ENCODE measurements at places on chromosomes 2 and 18. TPM values are rescaled to one million over a fixed set of nuclear protein-coding genes. Genes with fewer than 3 reads are reported as not detected.

Gene SEPTIN10
- total RNA-seq: 50.9 TPM

Gene FBXO36
- total RNA-seq: 1.2 TPM

Gene LOXL3
- total RNA-seq: 1.6 TPM

Gene NPAS2
- 46.5 TPM for total RNA-seq

Gene UBE2E3
- 52.6 TPM for total RNA-seq

Gene CAVIN2
- total RNA-seq: 112 TPM

Gene FBXO15
- 0.32 TPM for total RNA-seq

Gene FEV
- total RNA-seq: not detected

Gene UGT1A4
- not detected for total RNA-seq

Gene PLEKHH2
- 1.0 TPM for total RNA-seq

DNA sequence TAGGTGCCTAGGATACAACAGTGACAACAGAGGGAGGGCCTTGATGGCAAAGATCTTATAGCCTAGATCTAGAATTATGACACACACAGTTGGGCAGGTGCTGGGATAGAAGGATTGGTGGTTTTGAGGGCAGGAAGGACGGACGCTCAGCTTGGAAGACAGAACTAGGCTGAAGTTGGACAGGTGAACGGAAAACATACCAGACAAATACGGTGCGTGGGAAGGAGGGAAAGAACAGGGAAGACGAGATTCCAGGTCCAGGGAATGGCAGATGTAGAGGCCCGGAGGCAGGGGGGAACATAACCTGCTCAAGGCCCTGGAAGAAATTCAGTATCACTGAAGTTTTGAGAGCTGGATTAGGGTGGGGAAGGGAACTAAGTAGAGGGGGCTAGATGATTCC, 40.8 kb downstream of the CRACDL start:
- H3K27ac ChIP-seq: no peak overlapping the region
- H3K27me3 ChIP-seq: peaks cover 7% of the 10 kb centered on the region
- DNase-seq: no peak
- no peaks in the 10 kb centered on the region for H3K4me1 ChIP-seq

GRCh38 chr18:49862656-49863385, 49.5 kb upstream of the ACAA2 start:
- H3K27me3 ChIP-seq: no peaks in the 10 kb centered on the region
- no peak overlapping the region for H3K27ac ChIP-seq
- H3K36me3 ChIP-seq: no peaks in the 10 kb centered on the region
- H3K4me3 ChIP-seq: no peak overlapping the region
- no peaks in the 10 kb centered on the region for H3K4me1 ChIP-seq

GRCh38 chr2:71891155-71891554, 256.5 kb downstream of the CYP26B1 start:
- no peaks in the 10 kb centered on the region for H3K27me3 ChIP-seq
- H3K36me3 ChIP-seq: no peaks in the 10 kb centered on the region
- no peaks in the 10 kb centered on the region for H3K4me1 ChIP-seq
- no peak overlapping the region for H3K27ac ChIP-seq

GRCh38 chr2:29253-29652, 17.1 kb downstream of the FAM110C start:
- DNase-seq: no peak
- H3K4me1 ChIP-seq: no peaks in the 10 kb centered on the region
- H3K36me3 ChIP-seq: no peaks in the 10 kb centered on the region
- no peak overlapping the region for H3K27ac ChIP-seq
- no peak overlapping the region for H3K4me3 ChIP-seq

DNA sequence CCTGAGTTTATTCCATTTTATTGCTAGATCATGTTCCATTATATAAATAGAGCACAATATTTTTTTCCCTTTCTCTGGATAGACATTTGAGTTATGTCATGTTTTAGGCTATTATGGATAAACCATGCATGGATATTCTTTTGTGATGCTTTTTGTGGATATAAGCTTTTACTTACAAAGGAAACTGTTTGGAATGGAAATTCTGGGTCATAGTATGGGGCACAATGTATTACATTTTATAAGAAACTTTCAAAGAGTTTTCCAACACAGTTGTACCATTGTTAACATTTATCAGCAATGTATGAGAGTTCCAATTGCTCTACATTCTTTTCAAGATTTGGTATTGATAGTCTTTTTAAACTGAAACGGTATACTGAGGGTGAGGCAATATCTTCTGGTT, 749.4 kb downstream of the SOCS6 start:
- no peaks in the 10 kb centered on the region for H3K27me3 ChIP-seq
- no peaks in the 10 kb centered on the region for H3K36me3 ChIP-seq
- no peak overlapping the region for H3K27ac ChIP-seq
- no peak overlapping the region for H3K4me3 ChIP-seq
- DNase-seq: no peak
- H3K4me1 ChIP-seq: no peaks in the 10 kb centered on the region

DNA sequence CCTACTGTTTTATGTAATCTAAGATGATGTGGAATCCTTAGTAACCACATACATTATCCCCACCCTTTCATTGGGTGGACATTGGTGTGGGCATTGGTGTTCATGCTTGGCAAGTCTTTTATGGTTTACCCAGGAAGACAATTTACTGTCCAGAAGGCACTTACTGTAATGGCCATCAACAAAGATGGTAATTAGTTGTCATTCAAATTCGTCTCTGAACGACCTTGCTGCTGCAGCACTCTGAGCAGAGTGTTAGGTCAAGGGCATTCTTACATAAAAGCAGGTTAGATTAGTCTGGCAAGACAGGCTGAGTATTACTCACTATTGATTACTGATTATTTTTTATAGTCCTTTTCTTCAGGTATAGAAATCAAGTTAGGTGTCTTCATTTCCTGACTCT, 447.9 kb downstream of the XIRP2 start:
- no peak overlapping the region for H3K4me3 ChIP-seq
- no peak overlapping the region for H3K27ac ChIP-seq
- no peak for DNase-seq
- no peaks in the 10 kb centered on the region for H3K4me1 ChIP-seq
- peaks cover 4% of the 10 kb centered on the region for H3K27me3 ChIP-seq
- no peaks in the 10 kb centered on the region for H3K36me3 ChIP-seq

DNA sequence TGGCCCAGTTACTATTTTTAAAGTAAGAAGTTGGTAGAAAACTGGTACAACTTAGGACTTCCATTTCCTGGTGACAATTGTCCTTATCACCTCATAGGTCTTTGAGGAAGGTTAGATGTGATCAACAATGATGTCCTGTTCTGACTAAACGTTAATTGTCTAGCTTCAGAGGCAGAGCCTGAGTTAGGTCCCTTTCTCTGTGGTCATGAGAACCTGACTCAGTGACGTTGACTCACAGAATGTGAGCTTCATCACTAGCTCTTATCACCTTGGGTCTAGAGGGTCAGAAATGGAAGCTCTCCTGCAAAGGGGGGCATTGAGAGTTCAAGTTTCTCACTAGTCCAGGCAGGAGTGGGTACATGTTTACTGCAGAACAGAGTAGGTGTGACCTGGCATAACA, 60.6 kb upstream of the ATP8B1 start:
- H3K27me3 ChIP-seq: no peaks in the 10 kb centered on the region
- H3K4me3 ChIP-seq: no peak overlapping the region

DNA sequence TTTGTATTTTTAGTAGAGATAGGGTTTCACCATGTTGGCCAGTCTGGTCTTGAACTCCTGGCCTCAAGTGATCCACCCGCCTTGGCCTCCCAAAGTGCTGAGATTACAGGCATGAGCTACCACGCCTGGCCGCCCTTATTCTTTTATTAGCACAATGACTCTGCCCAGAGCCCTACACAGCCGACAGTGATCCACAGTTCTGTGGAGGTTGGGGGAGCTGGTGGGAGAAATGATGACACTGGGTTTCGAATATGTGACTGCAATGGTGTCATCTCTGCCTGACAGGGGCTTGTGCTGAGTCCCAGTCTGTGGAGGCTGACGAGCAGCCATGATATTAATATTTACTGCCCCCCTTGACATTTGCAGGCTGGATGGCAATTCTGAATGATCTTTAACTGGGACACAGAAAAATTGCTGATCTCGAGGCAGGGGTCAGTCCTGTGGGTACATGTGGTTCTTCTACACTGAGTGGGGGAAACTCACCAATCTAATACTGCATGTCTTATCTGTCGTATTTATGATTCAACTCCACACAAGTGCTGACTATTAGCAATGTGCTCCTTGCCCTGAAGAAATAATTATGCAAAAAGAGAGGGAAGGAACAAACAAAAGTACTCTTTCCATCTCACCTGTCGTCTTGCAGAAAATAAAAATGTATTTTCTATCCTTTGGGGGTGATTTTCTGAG, 6.3 kb upstream of the CTAGE1 start:
- no peak for DNase-seq
- no peaks in the 10 kb centered on the region for H3K36me3 ChIP-seq
- peaks cover 4% of the 10 kb centered on the region for H3K4me1 ChIP-seq

GRCh38 chr18:75142677-75143076, 66.3 kb downstream of the PTGR3 start:
- H3K4me3 ChIP-seq: no peak overlapping the region
- H3K4me1 ChIP-seq: no peaks in the 10 kb centered on the region
- H3K36me3 ChIP-seq: no peaks in the 10 kb centered on the region
- H3K27me3 ChIP-seq: no peaks in the 10 kb centered on the region
- no peak overlapping the region for H3K27ac ChIP-seq

- H3K27me3 ChIP-seq: no peaks in the 10 kb centered on the region
- H3K4me3 ChIP-seq: no peak overlapping the region
- no peaks in the 10 kb centered on the region for H3K4me1 ChIP-seq
- no peak for DNase-seq
- no peaks in the 10 kb centered on the region for H3K36me3 ChIP-seq
Observed at GRCh38 chr2:48132271-48132625, 225.9 kb upstream of the FBXO11 start.

DNA sequence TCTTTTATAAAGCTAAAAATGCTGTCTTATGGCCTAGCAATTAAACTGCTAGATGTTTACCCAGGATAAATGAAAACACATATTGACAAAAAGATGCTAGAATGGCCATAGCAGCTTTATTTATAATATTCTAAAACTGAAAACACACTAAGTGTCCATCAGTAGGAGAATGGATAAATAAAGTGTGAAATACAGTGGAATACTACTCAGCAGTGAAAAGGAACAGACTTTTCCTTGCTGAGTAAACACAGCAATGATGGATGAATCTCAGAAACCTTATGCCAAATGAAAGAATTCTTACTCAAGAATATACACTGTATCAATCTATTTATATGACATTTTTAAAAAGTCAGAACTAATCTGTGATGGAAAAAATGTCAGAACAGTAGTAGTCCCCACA, 33.2 kb downstream of the DDX1 start:
- H3K27me3 ChIP-seq: no peaks in the 10 kb centered on the region
- DNase-seq: no peak
- H3K4me3 ChIP-seq: no peak overlapping the region
- no peak overlapping the region for H3K27ac ChIP-seq
- H3K4me1 ChIP-seq: no peaks in the 10 kb centered on the region
- H3K36me3 ChIP-seq: peaks cover 100% of the 10 kb centered on the region

DNA sequence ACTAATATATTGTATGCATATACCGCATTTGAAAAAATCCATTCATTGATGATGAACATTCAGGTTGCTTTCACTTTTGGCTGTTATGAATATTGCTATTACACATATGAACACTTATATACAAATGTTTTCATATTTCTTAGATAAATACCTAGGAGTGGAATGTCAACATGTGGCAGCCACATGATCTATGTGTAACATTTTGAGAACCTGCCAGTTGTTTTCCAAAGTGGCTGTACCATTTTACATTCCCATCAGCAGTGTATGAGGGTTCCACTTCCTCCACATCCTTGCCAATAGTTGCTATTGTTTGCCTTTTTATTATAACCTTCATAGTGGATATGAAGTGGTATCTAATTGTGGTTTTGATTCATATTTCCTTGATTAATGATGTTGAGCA, 40.5 kb downstream of the CCDC85A start:
- no peak for DNase-seq
- no peaks in the 10 kb centered on the region for H3K36me3 ChIP-seq
- no peaks in the 10 kb centered on the region for H3K27me3 ChIP-seq
- no peak overlapping the region for H3K27ac ChIP-seq
- no peak overlapping the region for H3K4me3 ChIP-seq
- H3K4me1 ChIP-seq: no peaks in the 10 kb centered on the region

DNA sequence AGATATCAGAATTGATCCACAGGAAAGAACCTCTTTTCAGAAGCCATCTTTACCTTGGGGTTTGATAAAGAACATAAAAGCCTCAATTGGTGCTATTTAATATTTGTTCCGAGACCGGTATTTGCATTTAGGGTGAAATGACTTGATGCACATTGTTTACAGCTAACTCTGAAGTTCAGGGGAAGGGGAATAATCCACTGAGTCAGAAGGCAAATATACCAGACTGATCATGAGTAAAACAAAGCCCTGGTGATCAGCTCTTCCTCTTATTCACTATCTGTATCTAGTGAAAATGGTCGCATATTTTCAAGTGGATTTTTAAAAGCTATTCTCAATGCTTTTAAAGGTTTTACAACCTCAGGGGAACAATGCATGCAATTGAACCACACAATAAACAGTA, 53.0 kb upstream of the ATP8B1 start:
- DNase-seq: no peak
- H3K4me1 ChIP-seq: no peaks in the 10 kb centered on the region
- no peaks in the 10 kb centered on the region for H3K36me3 ChIP-seq
- no peak overlapping the region for H3K4me3 ChIP-seq
- H3K27me3 ChIP-seq: no peaks in the 10 kb centered on the region

- no peaks in the 10 kb centered on the region for H3K27me3 ChIP-seq
- no peak for DNase-seq
- H3K27ac ChIP-seq: no peak overlapping the region
- H3K36me3 ChIP-seq: no peaks in the 10 kb centered on the region
Observed at GRCh38 chr2:6913415-6914157, 3.6 kb upstream of the RNF144A start.

DNA sequence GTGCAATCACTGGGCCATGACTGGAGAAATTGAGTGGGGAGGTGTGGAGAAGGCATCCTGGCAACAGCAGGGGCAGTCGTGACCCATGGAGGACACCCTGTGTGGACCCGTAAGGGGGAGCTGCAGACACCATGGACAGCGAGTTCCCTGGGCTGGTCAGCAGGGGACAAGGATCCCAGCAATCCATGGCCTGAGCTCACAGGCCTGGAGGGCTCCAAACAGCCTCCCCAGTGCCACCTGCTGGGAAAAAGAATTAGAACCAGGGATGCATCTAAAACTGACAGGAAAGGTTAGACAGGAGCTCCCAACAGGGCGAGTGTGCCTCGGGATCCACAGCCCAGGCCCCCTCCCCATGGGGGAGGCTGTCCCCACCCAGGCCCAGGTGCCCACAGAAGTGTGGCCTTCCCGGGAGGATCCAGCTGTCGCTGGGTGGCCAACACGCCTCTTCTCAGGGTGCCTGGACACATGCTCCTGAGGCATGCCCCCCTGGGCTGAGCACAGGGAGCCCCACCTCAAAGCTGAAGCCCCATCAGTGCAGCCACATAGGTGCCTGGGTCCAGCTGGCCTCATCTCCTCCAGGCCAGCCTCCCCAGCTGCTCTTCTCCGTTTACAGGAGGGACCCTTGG, 20.5 kb upstream of the KIF1A start:
- DNase-seq: peak; percentile 64
- H3K36me3 ChIP-seq: no peaks in the 10 kb centered on the region
- H3K27me3 ChIP-seq: peaks cover 14% of the 10 kb centered on the region
- H3K4me1 ChIP-seq: no peaks in the 10 kb centered on the region

DNA sequence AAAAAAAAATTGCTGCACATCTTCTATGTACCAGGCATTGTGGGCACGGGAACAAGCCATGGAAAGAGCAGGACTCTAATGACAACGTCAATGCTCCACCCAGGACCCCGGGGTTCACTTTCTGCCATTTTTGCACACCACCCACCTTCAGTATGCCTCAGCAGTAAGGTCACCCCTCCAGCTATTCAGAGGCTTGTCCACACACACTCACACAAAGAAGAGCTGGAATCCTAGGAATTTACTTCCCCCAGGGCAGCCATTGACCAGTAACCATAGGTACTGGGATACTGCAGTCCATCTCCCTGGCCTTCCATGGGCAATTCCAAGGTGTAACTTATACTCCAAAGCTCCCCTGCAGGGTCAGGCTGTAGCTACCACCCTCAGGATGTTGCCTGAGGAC, 170.8 kb downstream of the SUCLG1 start:
- no peaks in the 10 kb centered on the region for H3K4me1 ChIP-seq
- H3K27ac ChIP-seq: no peak overlapping the region
- no peak for DNase-seq
- no peaks in the 10 kb centered on the region for H3K36me3 ChIP-seq
- H3K4me3 ChIP-seq: no peak overlapping the region
